AG20443 (cell line): ENCODE measurements at places on chromosomes 12 and 14.

DNA sequence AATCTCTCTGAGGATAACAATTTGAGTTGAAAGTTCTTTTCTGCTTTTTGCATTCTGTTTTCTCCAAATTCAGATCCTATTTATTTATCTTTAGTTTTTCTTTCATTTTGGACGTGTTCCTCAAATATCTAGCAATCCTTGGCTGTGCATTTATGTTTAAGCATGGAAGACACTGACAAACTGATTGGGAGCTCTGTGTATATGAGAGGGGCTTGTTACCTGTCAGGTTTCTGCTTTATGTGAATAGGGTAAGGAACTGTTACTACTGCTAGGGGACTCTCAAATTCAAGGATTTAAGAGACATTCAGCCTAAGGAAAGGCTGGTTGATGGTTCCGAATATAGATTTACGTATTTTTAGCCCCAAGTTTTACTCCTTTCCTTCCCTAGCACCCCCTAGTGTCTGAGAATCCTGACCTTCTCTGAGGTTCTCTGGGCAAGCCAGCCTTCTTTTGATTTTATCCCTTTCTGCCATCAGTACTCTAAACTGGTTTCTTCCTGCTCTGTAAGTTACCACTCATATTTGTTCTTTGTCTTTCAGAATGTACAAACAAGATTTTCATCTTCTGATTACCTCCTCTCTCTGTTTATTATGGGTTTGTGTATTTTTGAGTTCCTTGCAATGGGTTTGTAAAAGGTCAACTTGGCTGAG, 30.5 kb downstream of the YLPM1 start:
- peak; percentile 25 for DNase-seq

DNA sequence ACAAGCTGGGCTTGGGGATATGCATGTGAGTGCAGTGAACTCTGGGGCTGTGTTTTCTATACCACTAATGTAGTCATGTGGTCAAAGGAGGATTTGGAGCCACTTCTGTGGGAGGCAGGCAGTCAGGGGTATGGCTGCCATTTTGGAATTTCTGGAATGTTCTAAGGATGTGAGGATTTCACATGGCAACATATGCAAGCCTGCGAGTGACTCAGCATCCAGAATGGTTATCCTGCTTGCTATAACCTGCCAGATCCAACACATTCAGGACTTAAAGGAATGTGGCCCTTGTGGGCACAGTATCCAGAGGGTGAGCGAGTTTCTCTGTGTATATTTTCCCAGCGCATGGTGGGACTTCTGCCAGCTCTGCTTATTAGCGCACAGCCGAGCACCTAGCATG, 249.2 kb upstream of the PWP1 start:
- DNase-seq, result peak; percentile 61

GRCh38 chr14:25014440-25014839, 35.5 kb downstream of the STXBP6 start:
- no peak for DNase-seq

DNA sequence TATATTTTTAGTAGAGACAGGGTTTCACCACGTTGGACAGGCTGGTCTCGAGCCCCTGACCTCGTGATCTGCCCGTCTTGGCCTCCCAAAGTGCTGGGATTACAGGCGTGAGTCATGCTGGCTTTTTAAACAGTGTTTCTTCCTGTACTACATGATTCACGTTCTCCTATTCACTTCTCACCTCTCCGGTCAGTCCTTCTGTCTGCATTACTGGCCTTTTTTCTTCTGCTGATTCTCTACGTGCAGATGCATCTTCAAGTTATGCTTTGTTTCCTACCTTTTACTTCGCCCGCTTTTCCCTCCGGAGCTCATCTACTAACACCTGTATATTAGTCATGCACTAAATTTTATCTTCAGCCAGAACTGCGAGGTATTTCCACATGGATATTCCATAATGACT, 296.2 kb upstream of the FLRT2 start:
- no peak for DNase-seq

- DNase-seq, result no peak
These were observed 32.0 kb upstream of the NPAS3 start for GRCh38 chr14:32906672-32907071.

GRCh38 chr14:64549016-64549415, 745 bp upstream of the PPP1R36 start:
- no peak for DNase-seq

GRCh38 chr14:104887623-104888488, 22.8 kb downstream of the CEP170B start:
- DNase-seq, result no peak

DNA sequence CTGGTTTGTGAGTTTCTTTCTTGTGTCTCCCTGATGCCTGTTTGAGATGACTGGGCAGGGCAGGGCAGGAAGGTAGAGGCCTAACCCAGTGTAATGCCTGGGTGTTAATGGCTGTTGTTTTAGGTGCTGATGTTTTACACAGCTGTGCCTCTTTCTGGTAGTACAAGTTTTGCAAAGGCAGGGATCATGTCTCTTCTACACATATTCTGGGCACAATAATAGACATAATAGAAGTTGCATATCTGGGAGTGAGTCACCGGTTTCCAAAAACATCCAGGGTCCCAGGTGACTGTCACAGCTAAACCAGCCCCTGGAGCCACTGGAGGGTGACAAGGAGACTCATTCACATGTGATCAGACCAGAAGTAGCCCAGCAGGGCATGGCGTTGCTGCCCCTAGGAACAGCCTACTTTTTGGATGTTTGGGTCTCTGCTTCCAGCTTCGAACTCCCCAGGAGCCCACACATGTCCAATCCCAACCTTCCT, 18.1 kb downstream of the TPCN1 start:
- no peak for DNase-seq

- DNase-seq, result no peak
These were observed 57.9 kb upstream of the GPR68 start for GRCh38 chr14:91302391-91302790.

DNA sequence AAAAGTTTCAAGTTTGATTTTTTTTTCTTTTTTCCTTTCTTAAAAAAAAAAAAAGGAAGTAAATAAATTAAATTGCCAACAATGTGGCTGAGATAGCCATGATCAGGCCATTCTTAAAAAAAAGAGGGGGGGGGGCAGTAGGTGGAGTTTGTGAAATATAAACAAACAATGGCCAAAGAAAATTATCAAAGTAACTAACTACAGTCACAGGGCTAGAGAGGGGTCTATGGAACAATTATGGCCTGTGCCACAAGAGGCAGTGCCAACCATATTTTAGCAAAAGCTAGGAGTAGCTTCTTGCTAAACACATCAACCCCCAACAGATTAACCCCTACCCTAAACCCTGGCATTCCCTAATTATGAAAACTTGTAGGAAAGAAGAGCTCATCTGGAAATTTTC, 16.2 kb upstream of the SMARCC2 start:
- no peak for DNase-seq

DNA sequence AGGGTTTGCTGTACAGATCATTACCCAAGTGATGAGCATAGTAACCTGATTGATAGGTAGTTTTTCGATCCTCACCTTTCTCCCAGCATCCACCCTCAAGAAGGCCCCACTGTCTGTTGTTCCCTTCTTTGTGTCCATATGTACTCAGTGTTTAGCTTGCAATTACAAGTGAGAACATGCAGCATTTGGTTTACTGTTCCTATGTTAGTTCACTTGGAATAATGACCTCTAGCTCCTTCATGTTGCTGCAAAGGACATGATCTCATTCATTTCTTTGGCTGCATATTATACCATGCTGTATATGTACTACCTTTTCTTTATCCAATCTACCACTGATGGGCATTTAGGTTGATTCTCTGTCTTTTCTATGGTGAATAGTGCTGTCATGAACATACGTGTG, 181.6 kb upstream of the FOXG1 start:
- no peak for DNase-seq

DNA sequence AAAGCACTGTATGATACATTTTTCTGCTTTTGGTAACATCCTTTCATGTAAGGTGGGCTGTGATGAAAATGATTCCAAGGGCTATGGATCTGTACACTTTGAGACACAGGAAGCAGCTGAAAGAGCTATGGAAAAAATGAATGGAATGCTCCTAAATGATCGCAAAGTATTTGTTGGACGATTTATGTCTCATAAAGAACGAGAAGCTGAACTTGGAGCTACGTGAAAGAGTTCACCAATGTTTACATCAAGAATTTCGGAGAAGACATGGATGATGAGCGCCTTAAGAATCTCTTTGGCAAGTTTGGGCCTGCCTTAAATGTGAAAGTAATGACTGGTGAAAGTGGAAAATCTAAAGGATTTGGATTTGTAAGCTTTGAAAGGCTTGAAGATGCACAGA, 22.1 kb upstream of the SRGAP1 start:
- no peak for DNase-seq

GRCh38 chr14:68849416-68849815, 56.5 kb upstream of the ZFP36L1 start:
- DNase-seq, result no peak

DNA sequence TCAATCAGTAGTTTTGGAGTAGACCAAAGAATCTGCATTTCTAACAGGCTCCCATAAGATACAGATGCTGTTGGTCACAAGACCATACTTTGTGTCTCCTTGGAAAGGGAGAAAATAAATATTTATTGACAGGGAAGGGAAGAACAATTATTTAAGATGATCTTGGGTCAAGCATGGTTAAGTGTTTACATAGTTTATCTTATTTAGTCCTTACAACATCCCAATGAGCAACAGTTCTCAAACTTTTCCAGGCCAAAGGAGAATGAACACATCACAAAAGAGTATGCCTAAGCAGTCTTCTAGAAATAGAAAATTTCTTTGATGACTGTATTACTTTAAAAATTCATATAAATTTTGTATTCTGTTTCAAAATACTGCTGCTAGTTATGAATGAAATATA, 8.8 kb downstream of the LPCAT3 start:
- no peak for DNase-seq

DNA sequence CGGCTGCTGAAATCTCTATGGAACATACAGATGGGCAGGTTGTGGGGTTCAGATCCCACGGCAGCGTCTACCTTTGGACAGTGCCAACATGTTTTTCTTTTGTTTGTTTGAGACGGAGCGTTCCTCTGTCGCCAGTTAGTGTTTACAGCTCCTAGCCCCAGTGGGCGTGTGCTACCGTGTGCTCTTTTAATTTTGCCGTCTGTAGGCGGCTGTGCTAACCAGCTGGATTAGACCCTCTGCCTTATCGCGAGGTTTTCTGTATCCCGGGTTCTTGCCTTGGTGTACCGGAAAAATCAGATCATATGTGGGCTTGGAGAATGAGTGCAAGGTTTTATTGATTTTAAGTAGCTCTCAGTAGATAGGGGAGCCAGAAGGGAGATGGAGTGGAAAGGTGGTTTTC, 9.8 kb upstream of the GALNT6 start:
- no peak for DNase-seq

GRCh38 chr14:71169861-71170260, 262.6 kb downstream of the PCNX1 start:
- DNase-seq, result no peak

- peak; percentile 50 for DNase-seq
These were observed 22.2 kb downstream of the ST8SIA1 start for GRCh38 chr12:22312336-22312735.

- no peak for DNase-seq
These were observed 80.5 kb downstream of the MED13L start for GRCh38 chr12:116196752-116197718.
